ENCODE measurements at places on chromosomes 7 and 10. TPM values are rescaled to one million over a fixed set of nuclear protein-coding genes. Genes with fewer than 3 reads are reported as not detected.
A peak's percentile ranks its signal among the peaks of the same experiment; 100 is the strongest.

DNA sequence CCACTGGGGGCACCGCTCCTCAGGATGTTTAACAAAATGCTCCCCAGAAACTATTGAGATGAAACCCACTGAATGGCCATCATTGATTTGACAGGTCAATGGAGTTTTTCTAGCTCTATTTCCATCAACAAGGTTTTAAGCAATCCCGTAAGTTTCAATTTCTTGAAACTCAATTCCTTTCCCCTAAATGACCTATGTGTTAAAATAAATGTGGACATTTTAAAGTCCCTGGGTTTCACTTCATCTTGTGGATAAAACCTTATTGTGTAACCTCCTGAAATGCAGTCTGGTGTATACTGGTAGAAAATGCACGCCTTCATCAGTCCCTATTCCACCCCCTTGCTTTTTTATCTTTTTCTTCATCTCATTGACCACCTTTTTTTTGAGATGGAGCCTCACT, 8.9 kb upstream of the C7orf33 start:
- DNase-seq, result no peak

- no peak for DNase-seq
Measured at GRCh38 chr7:131400681-131401176, 73.1 kb downstream of the MKLN1 start.

DNA sequence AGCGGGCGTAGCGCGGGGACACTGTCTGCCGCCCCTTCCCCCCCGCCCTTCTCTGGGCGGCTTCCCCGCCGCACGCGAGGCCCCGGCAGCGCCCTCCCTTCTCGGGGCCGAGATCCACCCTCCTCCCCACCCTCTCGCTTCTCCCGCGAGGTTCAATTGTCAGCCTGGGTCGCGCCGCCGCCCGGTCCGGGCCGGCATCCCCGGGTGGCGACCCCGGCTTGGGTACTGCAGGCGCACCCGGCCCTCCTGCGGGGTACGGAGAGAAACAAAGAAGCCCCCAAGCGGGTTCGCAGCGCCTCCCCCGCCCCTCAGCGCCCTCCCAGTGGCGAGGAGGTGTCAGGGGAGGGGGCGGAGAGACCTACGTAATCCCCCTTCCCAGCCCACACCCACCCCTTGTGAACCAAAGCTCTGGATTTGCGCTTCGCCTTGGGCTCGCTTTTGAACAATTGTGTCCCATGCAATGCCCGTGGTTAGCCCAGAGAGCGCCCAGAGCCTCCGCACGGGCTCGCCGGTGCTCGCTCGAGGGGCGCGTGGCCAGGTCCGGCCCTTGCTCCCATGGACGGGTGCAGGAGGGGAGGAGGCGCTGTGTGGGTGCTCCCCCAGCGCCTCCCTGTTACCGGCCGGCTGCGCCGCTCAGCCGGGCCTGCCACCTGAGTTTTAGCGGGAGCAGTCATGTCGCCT, 634 bp downstream of the HECW1 start:
- peak; percentile 40 for DNase-seq

GRCh38 chr10:76177936-76178335, 746.5 kb downstream of the LRMDA start:
- no peak for DNase-seq

- DNase-seq, result no peak
Measured at GRCh38 chr7:2496375-2496774, 20.2 kb upstream of the GRIFIN start.

- DNase-seq, result no peak
Measured at GRCh38 chr7:129951226-129952085, 1.3 kb downstream of the UBE2H start.

- DNase-seq, result no peak
Measured at GRCh38 chr10:16945593-16945992, 128.4 kb upstream of the RSU1 start.

- DNase-seq, result no peak
Measured at GRCh38 chr10:6167456-6167855, 35.3 kb upstream of the PFKFB3 start.

DNA sequence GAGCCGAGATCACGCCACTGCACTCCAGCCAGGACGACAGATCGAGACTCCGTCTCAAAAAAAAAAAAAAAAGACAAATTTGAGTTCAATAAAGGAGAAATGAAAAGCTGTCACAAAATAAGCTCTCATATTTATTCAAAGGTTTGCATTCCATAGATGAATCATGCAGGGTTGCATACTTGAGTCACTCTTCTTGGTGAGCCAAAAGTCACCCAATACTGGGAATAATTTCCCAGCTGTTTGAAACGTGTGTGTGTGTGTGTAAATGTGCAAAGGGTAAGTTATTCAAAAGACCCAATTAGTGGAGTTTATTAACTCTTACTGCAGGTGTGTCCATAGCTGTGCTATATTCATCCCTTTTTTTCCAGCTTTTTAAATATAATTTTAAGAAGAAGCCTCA, 297.7 kb downstream of the CCDC3 start:
- DNase-seq, result no peak

- no peak for DNase-seq
Measured at GRCh38 chr7:74059037-74059436, 24.6 kb upstream of the LIMK1 start.

GRCh38 chr7:113998934-113999333, 80.1 kb upstream of the PPP1R3A start:
- DNase-seq, result no peak

DNA sequence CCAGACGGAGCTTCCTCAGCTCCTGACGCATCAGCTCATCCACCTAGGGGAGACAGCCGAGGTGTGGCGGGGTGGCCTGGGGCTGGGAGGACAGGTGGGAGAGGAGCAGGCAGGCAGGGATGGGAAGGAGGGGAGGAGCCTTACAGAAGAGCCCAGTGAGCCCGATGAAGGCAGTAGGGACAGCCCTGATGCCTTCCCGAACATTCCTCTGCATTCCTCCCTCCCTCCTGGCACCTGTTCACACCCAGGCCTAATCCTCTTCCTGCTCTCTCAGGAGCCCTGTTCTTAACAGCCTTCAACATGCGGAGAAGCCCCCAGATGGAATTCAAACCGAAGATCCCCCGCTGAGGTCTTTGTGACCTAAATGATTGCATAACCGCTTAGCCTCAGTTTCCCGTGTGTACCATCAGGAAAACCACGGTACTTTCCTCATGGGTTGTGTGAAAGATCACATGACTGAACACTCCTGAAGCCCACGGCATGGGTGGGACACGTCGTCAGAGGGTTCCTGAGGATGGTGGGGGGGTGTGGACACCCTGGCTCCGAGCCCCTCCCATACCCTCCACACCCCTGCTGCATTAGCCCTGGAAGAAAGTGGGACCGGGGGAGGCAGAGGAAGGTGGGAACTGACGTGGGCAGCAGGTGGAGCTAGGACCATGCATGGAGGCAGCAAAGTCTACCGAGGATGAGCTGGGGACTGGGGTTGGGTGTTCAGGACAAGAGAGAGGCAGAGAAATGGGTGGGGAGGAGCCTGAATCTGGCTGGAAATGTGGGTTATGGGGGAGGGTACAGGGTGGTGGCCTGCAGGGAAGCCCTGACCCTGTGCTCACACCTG, 8.8 kb upstream of the ASB10 start:
- DNase-seq, result no peak

- peak; percentile 73 for DNase-seq
Measured at GRCh38 chr10:121927318-121927840, 452 bp downstream of the ATE1 start.

GRCh38 chr10:103281753-103282152, 4.8 kb downstream of the INA start:
- no peak for DNase-seq

DNA sequence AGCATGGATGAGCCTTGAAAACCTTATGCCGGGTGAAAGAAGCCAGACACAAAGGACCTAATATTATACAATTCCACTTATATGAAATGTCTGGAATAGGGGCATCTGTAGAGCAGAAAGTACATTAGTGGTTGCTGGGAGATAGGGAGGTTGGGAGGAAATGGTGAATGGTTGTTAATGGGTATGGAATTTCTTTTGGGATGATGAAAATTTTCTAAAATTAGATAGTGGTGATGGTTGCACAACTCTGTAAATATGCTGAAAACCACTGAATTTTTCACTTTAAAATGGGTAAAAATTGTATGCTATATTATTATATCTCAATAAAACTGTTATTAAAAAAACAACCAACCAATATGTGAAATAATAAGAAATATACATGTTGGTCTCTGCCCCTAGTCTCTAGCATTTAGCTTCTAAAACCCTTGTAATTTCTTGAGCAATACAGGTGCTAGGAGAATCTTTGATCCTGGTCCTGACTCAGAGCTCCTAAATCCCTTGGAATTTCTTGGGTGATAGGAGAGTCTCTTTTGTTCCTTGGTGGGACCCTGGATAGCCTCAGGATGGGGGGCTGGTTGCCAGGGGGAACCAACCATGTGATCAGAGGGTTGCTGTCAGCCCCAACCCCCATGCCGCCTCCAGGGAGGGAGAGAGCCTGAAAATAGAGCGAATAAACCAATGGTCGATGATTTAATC, 64.0 kb downstream of the TACR2 start:
- DNase-seq, result no peak

DNA sequence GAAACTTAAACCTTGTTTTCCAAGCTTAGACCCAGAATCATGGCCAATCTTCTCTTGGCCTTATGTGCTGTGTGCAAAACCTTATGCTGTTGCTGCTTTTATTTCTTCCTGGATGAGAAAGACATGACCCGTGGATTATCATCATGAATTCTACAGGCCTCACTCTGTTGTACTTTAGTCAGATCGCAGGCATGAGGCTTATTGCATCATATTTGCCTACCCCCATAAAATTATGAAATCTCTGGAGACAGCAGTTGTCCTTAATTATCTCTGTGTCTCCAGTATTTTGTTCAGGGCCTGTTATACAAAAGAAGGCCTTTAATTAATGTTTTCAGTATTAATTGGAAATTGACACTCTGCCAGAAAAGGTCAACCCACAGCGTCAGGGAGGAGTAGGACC, 71.6 kb downstream of the PLCE1 start:
- no peak for DNase-seq

GRCh38 chr10:62745581-62745980, 58.9 kb upstream of the ADO start:
- no peak for DNase-seq

- DNase-seq, result no peak
Measured at GRCh38 chr7:102396710-102397019, 502 bp downstream of the PRKRIP1 start.

DNA sequence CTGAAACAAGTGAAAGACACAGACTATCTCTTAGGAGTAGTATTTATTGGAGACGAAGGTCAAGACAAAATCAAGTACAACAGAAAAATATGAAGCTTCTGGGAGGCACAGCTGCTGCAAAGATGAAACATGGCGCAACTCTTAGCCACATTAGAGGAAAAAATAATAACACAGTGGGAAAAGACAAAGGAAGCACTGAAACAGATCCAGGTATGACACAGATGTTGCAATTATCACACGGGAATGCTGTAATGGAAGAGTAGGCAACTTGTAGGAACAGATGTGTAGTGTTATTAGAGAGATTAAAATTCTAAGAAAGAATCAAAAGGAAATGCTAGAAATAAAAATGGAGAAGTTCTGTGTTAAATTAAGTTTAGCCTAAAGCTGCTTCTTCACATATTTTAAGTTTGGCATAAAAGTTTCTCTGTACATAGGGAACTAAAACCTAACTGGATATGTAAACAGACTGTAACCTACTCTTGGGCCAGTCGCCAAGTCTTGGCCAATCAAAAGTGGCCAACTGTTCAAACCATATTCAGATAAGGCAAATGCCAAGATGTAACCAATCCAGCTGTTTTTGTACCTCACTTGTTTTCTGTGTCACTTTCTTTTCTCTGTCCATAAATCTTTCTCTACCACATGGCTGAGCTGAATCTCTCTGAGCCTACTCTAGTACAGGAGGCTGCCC, 1132.0 kb upstream of the LRRTM3 start:
- DNase-seq, result no peak

DNA sequence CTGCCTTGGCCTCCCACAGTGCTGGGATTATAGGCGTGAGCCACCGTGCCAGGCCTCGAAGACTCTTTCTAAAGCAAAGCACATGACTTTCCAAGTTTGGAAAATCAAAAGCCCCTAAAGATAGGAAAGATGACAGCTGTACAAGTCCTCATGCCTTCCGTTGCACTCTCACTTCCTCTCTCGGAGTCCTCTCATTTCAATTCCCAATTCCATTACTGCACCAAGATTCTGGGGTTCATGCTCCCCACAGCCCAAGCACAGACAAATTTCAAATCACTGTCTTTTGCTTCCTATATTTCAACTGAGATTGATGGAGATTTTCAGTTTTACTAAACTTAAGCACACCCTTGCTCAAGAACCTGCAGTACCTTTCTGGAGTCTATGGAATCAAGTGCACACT, 10.9 kb upstream of the PLAU start:
- no peak for DNase-seq

GRCh38 chr10:70926226-70927000, 38.0 kb upstream of the PCBD1 start:
- peak; percentile 66 for DNase-seq

- DNase-seq, result no peak
Measured at GRCh38 chr7:30727061-30727945, 24.6 kb upstream of the INMT start.

DNA sequence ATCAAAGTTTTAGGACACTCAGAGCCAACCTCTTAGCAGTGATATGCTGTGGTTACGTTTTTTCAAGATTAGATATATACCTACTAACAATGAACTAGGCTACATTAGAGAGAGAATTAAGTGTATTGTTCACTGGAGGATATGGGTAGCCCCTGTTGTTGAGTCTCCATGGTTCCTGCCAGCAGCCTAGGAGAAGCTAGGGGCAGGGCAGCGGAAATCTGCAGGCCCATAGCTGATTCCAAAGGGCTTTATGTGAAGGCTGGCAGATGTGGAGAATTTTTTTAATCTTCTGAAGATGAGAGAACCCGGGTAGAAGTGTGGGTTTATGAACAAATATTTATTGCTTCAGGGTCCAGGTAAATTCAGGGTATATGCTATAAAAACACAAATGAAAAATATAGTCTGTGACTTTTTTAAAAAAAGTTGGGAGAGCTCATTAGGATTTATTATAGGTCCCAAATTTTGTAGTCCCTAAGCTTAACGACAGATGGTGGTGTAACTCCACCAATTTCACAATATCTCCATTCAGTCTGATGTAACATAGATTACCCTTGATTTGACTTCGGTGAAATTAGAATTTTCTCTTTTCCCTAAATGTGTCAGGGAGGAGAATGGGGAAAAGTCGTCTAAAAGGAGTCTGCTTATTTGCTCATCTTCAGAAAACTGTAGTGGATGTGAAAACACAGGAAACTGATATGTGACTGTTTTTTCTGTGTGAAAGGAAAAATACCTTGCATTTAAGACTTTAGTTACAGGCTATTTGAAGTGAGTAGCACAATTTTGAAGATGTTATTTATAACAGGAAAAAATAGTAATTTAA, 163.0 kb upstream of the PPP1R3A start:
- DNase-seq, result no peak

GRCh38 chr7:100490483-100491191, 6.9 kb downstream of the NYAP1 start:
- no peak for DNase-seq

GRCh38 chr10:113035732-113036312, 85.8 kb downstream of the TCF7L2 start:
- DNase-seq, result no peak

Gene SUFU
- total RNA-seq, result 8.0 TPM

Gene AP5Z1
- 10.5 TPM for total RNA-seq

Gene GBX1
- 1.5 TPM for total RNA-seq

Gene PTCD1
- 3.1 TPM for total RNA-seq

Gene LIPN
- total RNA-seq, result 0.22 TPM

Gene CC2D2B
- 0.45 TPM for total RNA-seq

Gene NRG3
- total RNA-seq, result 0.15 TPM

Gene GIMAP4
- 40.2 TPM for total RNA-seq

Gene ASZ1
- total RNA-seq, result not detected

Gene SLC26A5
- not detected for total RNA-seq

Gene UCMA
- not detected for total RNA-seq

Gene SUN3
- total RNA-seq, result not detected

Gene AGBL3
- 1.1 TPM for total RNA-seq

Gene HTR5A
- not detected for total RNA-seq

Gene CCDC136
- total RNA-seq, result 6.5 TPM

Gene ANKRD2
- total RNA-seq, result 318 TPM

Gene NAT16
- not detected for total RNA-seq
